ENCODE measurements at places on chromosomes 1 and 21.

DNA sequence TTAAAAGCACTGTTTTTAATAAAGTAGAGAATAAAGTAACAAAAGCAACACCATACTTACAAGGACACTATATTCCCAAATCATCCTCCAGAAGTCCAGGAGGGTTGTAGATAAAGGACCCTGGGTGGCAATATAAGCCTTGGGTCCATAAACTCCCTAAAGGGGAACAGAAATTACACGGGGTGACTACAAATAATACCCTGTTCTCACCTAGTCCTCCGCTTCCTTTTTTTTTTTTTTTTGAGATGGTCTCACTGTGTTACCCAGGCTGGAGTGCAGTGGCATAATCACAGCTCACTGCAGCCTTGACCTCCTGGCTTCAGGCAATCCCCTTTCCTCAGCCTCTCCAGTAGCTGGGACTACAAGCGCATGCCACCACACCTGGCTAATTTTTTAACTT lies 13.1 kb downstream of the PTPN22 start:
- DNase-seq: no peak

DNA sequence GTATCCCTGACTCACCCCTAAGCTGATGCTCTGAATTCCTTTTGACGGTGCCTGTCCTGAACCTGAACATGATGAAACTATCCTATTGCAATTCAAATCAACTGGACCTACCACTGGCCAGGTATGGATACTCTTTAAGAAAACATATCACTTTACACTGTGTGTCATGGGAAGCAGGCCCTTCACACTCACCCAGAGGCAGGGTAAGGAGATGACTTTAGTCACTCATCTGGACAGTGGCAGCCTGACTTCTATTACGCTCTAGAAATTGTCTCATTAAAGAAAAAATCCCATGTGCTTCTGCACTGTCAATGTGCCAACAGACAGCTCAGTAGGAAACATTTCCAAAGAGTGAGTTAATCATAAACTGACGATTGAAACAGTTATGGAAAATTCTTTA lies 94.3 kb downstream of the VAV3 start:
- DNase-seq: no peak

DNA sequence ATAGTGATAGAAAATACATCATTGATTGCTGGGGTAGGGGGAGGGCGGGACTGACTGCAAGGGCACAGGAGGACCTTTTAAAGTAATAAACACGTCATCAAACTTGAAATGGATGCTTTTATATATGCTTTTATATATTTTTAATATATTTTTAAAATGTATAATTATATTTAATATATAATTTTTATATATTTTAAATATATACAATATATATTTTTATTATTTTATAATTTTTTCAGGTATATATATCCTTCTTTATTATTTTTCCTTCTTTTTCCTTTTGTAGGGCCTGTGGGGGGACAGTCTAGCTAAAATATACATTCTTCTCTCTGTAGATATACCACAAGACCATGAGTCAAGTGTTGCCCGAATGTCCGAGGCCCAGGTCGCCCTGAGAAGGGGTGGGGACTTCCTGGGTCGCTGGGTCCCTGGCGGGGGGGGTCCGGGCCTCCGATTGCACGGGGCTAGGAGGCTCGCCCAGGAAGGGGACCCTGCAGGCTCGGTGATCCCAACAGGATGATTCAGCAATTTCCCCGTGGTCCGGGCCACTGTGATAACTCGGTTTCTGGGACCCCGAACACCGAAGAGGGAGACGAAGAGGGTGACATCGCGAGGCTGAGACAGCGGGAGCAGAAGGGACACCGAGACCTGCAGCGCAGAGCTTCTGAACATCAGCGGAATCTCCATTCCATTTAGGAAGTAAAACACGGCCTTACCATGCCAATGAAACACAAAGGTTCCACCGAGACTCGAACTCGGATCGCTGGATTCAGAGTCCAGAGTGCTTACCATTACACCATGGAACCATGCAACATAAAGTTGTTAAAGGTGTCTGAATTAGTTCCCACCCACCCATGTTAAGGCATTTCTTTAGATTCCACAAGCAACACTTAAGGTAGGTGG lies 112.5 kb upstream of the NBPF11 start:
- DNase-seq: no peak

GRCh38 chr1:159653201-159653600 lies 61.2 kb downstream of the CRP start:
- no peak for DNase-seq

DNA sequence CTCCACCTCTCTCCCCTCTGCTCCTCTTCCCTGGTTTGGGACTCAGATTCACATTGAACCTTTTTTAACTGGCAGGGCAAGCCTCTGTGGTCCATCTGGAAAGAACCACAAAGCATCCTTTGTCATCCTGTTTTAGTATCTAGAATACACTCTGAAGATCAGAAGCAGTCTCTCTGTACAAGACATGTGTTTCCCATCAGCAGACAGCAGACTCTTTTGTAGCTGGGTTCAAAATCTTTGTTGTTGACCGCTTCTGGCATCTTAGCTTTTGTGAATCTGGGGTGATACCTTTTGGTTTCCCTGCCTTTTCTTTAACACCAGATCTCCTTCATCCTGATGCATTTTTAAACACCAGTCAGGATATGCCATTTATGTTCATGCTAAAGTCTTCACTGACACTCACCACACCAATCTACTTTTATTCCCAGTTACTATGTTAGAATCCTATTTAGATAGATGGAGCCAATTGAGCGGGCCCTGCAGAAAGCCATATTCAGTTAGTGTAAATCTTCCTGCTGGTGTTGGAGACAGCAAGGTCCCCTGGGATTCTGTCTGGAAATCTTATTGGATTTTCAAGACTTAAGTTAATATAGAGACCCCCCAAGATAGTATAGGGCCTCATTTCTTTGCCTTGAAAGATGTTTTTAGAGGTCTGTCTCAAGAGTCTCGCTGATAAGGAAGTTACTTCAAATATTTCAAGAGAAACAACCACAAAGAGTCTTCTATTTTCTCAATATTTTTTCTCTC lies 51.1 kb downstream of the ST6GALNAC3 start:
- DNase-seq: no peak

- no peak for DNase-seq
Observed at GRCh38 chr21:41653243-41653953, 113.5 kb downstream of the RIPK4 start.

GRCh38 chr1:159121526-159121925 lies 45.0 kb upstream of the AIM2 start:
- DNase-seq: no peak

DNA sequence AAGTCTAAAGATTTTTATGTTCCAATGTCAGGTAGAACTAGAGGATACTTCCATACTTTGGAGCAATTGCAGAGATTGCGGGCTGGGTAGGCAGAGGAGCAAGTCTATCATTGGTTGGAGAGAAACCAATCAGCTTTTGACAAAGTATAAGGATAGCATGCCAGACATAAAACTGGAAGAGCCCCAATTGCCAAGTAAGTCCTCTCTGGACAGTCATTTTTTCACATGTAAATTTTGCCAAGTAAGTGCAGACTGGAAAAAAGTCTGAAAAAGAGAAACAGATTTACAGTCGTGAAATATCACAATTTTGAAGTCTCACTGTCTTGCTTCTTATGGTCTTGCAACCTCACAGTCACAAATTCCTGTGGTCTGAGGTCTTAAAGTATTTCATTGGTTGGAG lies 131.4 kb upstream of the C21orf91 start:
- no peak for DNase-seq

DNA sequence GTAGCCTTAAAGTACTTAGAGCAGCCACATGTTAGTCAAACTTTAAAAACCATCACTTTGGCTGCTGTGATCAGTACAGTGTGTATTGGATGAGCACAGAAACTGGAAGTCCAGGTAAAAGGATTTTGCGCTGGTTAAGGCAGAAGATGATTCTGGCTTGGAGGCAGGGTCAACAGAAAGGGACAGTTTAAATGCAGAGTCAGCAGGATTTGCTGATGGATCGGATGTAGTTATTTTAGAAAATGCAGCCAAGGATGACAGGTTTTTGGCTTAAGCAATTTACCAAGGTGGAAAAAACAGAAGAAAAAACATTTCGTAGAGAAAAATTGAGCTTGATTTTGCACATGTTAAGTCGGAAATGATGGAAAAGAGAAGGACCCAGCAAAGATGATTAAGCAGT lies 45.9 kb upstream of the MORC3 start:
- no peak for DNase-seq

DNA sequence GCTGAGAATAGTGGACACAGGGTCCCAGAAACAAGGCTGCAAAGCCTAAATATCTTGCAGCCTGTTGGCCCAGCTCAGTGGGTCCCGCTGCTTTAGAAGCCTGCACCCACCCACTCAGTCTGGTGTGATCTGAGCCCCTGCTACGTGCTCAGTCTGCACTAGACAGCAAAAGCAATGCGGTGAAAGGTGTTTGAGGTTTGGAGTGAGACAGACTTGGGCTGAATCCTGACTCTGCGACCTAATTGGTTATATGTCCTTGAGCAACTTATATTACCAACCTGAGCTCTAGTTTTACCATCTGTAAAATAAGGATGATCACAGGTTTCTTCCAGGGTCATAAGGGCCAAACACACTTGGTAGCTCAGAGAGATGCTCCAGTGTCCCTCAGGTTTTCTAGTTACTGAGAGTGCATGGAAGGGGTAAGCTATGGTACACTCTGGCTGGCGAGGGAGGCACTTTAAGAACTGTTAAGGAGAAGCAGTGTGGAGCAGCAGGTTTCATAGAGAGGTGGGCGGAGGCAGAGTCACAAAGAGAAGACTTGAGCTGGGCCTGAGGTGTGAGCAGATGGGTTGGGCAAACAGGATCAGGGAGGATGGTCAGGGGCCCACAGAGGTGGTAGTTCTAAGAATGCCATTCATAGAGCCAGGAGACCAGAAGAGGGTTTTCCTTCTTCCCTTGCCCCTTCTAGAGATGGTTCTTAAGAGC lies 10.1 kb downstream of the TMEM200B start:
- no peak for DNase-seq
